GF-D8 (cell line): ENCODE measurements at places on chromosomes 1 and 21.

- no peak for DNase-seq
Observed at GRCh38 chr1:208027861-208028260, 116.9 kb upstream of the CD34 start.

GRCh38 chr1:43858324-43858723 is 75.3 kb upstream of the ARTN start:
- DNase-seq: no peak

- no peak for DNase-seq
Observed at GRCh38 chr1:3992103-3992556, 92.1 kb upstream of the C1orf174 start.

GRCh38 chr1:2279210-2279639 is 51.1 kb downstream of the SKI start:
- DNase-seq: no peak

GRCh38 chr1:66286307-66286706 is 247.6 kb upstream of the SGIP1 start:
- no peak for DNase-seq

GRCh38 chr1:17735793-17736192 is 19.3 kb upstream of the ACTL8 start:
- DNase-seq: no peak

DNA sequence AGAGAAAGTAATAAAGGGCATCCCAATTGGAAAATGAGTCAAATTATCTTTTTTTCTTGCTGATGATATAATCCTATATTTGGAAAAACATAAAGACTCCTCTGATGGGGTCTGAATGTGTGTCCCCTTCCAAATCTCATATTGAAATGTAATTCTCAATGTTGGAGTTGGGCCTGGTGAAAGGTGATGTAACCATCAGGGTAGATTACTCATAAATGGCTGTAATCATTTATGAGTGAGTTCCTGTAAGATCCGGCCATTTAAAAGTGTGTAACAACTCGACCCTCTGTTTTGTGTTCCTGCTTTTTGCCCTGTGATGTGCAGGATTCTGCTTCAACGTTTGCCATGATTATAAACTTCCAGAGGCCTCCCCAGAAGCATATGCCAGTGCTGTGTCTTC is 44.3 kb upstream of the MAP1LC3C start:
- DNase-seq: no peak

DNA sequence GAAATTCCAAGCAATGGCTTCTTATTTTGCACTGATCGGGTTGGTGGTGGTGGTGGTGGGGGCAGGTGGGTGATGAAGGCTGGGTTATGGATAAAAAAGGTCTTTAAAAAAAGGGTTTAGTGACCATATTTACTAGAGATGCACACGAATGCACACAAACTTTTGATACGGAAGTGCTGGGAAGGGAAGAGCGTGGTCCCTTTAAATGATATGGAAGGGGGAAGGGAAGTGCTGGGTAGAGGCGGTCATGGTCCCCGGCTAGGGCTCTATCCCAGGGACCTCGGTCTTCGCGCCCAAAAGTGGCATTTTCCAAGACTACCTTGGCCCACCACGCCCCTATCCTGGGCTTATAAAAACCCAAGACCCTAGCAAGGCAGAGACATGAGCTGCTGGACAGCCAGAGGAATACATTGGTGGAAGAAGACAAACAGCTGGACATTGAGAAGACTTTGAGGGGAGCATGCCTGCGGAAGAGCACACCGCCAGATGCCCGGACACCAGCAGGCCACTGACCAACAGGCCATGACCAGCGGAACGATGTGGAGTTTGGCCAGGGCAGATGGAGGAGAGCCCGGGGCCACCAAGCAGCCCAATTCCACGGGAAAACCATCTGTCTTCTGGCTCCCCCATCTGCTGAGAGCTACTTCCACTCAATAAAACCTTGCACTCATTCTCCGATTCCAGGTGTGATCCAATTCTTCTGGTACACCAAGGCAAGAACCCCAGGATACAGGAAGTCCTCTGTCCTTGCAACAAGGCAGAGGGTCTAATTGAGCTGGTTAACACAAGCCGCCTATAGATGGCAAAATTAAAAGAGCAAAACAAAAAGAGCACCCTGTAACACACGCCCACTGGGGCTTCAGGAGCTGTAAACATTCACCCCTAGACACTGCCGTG is 1720.2 kb downstream of the MRPL39 start:
- no peak for DNase-seq

DNA sequence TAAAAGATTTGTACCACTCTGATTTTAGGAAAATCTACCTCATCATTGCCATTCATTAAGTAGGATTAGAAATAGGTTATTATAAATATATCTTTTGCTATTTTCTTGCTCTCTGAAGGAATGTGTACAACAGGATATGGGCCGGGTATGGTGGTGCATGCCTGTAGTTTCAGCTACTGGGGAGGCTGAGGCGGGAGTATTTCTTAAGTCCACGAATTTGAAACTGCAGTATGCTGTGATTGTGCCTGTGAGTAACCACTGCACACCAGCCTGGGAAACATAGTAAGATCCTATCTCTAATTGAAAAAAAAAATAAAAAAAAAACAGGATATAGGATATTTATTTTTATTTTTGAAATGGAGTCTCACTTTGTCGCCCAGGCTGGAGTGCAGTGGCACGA is 50.0 kb downstream of the CLIC4 start:
- DNase-seq: no peak

- DNase-seq: no peak
Observed at GRCh38 chr1:77825131-77825709, 45.8 kb downstream of the MIGA1 start.

DNA sequence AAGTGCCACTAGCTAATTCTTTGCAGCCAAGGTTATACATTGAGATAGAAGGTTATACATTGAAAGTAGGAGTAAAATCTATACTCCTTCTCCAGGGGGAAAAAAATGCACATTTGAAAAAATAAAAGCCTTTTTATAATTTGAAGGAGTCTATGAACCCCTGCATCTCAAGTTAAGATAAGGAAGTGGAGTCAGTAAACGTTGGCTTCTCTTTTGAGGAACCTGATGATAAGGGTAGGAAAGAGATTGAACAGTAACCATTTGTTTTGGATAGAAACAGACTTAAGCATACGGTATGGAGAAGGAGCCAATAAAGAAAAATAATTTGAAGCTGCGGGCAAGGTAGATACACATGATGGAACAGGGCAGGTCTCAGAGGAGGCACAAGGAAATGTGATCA is 64.1 kb downstream of the RPAP2 start:
- peak; percentile 23 for DNase-seq

GRCh38 chr1:178277793-178278530 is 184.1 kb downstream of the RASAL2 start:
- peak; percentile 58 for DNase-seq

- no peak for DNase-seq
Observed at GRCh38 chr1:32749332-32749731, 46.8 kb upstream of the SYNC start.

GRCh38 chr1:245356891-245357585 is 202.3 kb downstream of the KIF26B start:
- no peak for DNase-seq

DNA sequence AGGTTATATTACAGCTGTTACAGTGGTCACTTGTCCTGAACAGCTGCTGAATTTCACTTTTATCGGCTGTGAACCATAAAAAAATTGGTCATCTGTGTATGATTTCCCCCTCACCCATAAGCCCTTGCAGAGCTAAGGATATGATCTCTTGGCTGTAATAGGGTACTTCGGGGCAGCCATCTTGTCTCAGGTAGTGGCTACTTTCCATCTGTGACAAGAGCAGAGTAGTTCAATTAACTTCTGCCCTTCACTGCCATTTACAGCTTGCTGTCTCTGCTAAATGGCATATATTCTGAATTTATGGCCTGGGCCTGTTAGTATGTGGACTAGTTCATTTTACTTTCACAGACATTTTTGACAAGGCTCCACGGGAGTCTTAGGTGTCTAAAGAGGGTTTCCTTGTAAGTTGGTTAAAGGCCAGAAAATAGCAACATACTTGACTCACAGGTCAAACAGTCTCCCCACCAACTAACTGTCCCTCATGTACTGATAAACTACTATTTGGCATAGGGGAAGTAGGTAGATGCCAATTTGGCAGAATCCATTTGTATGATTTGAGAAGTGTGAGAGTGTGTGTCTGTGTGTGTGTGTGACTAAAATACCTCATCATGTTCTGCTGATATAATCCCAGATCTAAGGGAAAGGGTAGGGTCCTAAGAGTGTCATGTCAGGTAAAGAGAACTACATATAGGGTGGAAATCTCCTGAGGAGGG is 151.6 kb downstream of the KCTD3 start:
- no peak for DNase-seq

DNA sequence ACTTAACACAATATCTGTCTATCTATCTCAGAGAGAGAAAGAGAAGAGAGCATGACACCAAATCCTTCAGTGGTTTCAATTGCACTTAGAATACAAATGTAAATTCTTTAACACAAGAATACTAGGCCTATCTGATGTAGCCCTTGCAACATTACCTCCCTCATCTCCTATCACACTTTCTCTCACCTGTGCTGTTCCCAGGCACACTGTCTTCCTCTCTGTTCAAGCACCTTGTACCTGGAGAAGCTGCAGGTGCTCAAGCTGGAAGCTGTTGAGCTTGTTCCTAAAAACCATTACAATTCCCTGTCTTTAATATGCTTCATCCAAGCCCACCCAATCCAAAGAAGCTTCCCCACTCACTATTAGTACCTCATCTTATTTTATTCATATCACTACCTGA is 97.0 kb downstream of the GDAP2 start:
- no peak for DNase-seq

- DNase-seq: no peak
Observed at GRCh38 chr1:41416552-41417334, 55.5 kb downstream of the FOXO6 start.

- DNase-seq: no peak
Observed at GRCh38 chr1:6831366-6831765, 46.1 kb downstream of the CAMTA1 start.

DNA sequence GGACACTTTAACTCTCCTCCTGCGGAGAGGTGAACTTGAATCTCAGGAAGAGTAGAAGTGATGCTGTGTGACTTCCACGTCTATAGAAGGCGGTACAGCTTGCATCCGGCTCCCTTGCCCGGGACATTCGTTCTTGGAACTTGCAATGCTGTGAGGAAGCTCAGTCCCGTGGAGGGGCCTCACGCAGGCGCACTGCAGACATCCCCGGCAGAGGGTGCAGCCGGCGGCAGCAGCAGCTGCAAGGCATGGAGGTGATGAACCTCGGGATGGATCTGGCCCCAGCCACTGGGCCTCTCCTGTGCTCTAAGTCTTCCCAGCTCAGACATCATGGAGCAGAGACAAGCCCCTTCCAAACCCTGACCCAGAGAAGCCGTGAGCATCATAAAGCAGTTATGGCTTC is 61.8 kb upstream of the SOD1 start:
- no peak for DNase-seq

DNA sequence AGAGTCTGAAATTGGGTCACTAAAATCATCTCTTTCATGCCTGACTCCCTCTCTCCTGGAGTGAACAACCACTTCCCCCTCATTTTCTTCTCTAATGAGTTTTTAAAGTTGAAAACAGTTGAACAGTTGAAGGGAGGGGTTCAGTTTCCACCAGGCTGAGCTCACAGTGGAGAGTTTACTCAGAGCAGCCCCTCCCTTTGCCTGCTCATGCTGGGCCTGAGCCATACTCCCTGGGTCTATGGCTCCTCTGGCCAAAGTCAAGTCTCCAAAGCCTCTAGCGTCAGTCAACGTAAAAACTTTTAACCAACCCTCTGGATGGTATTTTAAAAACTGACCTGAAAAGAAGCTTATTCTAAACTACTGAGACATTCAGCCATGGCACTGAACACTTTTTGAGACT is 100.8 kb upstream of the RNPC3 start:
- DNase-seq: no peak

DNA sequence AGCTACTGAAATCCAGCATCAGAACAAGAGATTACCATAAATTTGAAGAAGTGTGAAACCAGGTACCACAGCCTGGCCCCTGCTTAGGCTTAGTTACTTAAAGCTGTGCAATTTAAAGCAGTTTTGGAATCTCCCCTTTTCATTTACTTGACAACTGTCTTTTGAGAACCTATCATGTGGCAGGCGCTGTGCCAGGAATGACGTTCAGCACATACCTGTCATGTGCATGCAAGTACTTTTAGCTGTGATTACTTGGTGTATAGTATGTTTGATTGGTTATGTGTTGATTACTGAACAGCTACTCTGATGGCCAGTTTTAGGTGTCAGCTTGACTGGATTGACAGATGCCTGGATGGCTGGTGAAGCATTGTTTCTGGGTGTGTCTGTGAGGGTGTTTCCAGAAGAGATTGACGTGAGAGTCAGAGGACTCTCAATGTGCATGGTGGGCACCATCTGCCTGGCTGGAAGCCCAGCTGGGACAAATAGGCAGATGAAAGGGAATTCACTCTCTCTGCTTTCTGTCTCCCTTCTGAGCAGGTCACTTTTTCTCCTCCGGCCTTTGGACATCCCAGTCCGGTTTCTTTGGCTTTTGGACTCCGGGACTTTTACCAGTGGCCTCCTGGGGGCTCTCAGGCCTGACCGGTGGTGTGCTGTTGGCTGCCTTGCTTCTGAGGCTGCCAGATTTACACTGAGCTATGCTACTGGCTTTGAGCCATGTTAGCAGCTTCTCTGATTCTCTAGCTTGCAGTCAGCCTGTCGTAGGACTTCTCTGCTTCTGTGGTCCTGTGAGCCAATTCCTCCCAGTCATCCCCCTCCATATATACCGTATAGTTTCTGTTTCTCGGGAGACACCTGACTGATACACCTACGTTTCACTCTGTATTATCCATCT is 178.0 kb downstream of the RYR2 start:
- DNase-seq: no peak

- no peak for DNase-seq
Observed at GRCh38 chr1:206753141-206753540, 17.4 kb upstream of the IL19 start.

DNA sequence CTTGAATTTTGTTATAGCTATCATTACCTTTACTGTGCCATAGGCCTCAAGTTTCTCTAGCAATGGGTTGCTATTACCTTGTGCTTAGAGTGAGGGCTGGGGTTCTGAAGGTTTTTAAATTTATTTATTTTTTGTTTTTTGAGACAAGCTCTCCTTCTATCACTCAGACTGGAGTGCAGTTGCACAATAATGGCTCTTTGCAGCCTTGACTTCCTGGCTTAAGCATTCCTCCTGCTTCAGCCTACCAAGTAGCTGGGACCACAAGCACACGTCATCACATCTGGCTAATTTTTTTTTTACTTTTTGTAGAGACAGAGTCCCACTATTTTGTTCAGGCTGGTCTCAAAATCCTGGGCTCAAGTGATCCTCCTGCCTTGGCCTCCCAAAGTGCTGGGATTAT is 41.5 kb downstream of the SNX27 start:
- peak; percentile 72 for DNase-seq

GRCh38 chr1:58003988-58004387 is 542.5 kb downstream of the OMA1 start:
- no peak for DNase-seq

DNA sequence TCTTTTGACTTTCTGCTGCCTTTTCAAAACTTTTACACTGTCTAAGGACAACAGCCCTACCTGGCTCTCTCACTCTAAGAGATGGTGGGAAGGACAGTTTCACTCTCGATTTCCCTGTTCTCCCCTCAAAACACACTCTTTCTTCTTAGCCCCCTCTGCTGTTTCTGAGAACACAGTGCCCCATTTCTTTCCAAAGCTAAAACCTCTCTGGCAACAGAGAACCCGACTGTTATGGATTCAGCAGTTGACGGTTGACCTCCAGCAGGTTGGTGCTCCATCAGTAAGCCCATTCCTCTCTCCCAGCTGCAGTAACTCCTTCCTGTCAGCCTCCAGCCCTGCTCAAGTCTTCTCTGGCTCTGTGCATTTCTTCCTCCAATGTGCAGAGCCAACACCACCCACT is 88.2 kb upstream of the ABCD3 start:
- no peak for DNase-seq

GRCh38 chr1:167477986-167478385 is 40.3 kb downstream of the CD247 start:
- DNase-seq: no peak

- no peak for DNase-seq
Observed at GRCh38 chr1:151062741-151063371, 2.7 kb downstream of the MLLT11 start.
